ENCODE measurements at places on chromosomes 4 and X. TPM values are rescaled to one million over a fixed set of nuclear protein-coding genes. Genes with fewer than 3 reads are reported as not detected.

SSR4 gene
- 170 TPM for polyA plus RNA-seq

GAGE12F gene
- polyA plus RNA-seq = not detected

RAB40AL gene
- polyA plus RNA-seq = 0.28 TPM

GRCh38 chr4:79364061-79364460 is 38.2 kb upstream of the NAA11 start:
- DNase-seq = no peak

- no peak for DNase-seq
Observed at GRCh38 chr4:158169931-158170690, 2.7 kb downstream of the GASK1B start.

GRCh38 chr4:31998807-31999206 is 1278.6 kb downstream of the PCDH7 start:
- no peak for DNase-seq

- no peak for DNase-seq
Observed at GRCh38 chrX:46727441-46727840, 31.5 kb downstream of the SLC9A7 start.

DNA sequence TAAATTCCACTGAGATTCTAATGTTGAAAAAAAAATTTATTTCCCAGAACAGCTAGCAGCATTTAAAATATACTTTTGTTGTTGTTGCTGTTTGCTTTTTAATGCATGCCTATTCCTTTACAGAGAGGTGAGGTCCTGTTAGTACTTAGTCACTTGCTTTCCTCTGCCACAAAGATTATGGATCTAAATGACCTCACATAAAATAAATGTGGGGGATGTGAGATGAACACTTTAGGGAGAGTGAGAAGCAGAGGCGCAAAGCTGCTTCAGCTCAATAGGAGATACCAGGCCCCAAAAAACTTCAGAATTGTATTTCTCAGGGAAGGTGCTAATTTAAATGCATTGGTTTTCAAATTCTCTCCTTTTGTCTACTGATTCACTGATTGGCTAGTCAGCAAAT is 4.0 kb downstream of the LDB2 start:
- DNase-seq = no peak

GRCh38 chrX:101488796-101489195 is 3.5 kb downstream of the ARMCX4 start:
- no peak for DNase-seq
